Nucleus accumbens (tissue), 56 donors: ENCODE measurements at places on chromosomes 16 and 17.

DNA sequence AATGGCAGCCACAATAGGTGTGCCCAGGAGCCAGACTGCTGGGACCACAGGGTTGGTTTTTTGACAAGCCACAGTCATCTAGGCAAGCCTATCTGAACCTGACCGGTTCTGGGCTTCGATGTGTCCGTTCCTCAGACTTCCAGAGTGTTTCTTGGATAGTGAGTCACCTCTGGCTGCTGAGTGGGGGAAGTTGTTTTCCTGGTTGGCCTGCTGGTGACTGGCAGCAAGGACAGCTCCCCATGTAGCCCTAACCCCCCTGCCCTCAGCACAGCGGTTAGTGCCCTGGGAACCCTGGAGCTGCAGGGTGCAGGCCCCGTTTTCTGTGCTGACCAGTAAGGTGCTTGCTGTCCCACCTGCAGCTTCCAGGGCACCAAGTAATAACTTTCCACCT is 65.5 kb downstream of the PLD6 start:
- no peak for DNase-seq

DNA sequence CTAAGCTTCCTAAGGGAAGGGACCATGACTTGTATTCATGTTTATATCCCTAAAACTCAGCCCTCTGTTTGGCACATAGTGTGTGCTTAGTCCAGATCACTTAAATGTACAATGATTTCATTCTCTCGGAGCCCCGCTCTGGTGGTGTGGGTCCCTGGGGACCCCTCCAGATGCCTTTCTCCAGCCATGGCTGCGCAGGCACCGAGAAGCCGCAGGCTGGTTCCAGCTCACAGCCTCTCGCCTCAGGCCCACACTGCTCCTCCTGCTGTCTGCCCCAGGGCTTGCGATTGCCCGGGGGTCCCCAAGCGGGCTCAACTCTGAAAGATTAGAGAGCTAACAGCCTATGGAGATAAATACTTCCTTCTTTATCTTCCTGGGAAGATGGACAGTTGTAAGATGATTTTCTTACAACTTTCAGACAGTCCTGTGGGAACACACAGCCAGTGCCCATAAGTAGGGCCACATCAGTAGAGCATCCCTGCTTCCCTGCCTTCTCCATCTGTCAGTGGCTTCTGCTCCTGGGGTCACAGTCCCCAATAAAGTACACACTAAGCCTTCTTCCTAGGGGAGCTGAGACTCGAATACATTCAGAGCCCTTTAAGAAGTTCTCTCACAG is 66.2 kb downstream of the CENPV start:
- DNase-seq: no peak

GRCh38 chr16:29813644-29814562 is 1.9 kb downstream of the PRRT2 start:
- no peak for DNase-seq

DNA sequence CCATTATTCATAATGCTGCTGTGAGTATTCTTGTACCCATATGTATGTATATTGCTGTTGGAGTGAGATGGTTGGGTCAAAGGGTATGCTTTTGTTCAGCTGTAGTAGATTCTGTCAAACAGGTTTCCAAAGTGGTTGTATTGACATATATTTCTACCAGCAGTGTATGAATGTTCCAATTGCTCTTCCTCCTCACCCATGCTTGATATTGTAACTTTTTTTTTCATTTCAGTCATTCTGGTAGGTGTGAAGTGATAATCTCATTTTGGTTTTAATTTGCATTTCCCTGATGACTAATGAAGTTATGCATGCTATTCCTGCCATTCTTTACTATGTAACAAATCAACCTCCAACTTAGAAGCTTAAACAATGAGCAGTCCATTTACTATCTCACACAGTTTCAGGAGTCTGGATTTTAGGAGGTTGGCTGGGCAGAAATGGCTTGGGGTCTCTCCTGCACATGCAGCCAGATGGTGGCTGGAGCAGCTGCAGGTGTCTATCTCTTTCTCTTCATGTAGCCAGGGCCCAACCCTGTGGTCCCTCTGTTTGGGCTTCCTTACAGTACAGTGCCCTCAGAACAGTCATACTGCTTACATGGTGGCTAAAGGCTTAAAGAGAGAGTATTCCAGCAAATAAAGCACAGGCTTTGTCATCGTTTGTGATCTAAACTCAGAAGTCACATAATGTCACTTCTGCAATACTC is 21.2 kb downstream of the ERAL1 start:
- DNase-seq: no peak

GRCh38 chr17:350706-351448 is 1.7 kb downstream of the RPH3AL start:
- DNase-seq: no peak

DNA sequence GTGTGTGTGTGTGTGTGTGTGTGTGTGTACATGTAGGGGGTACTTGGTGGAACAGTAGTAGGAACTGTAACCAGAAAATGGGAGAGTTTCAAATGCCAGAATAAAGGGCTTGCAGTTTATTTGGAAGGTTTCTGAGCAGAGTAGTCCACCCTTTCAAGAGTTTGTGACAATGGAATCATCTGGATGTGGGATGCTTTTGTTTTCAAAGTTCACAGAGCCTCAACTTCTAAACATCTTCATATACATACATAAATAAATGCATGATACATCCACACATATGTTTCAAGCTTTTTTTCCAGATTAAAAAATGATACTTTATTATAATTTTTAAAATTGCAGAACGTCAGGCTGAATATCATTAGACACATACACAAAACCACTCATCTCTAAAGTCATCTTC is 2.4 kb upstream of the PKD1L3 start:
- no peak for DNase-seq
